ENCODE measurements at places on chromosomes 16 and 17. TPM values are rescaled to one million over a fixed set of nuclear protein-coding genes. Genes with fewer than 3 reads are reported as not detected.

GRCh38 chr16:51950118-51950780, 596.7 kb downstream of the TOX3 start:
- DNase-seq, result no peak

- DNase-seq, result no peak
These were observed 370.2 kb upstream of the MAF start for GRCh38 chr16:79970551-79971236.

DNA sequence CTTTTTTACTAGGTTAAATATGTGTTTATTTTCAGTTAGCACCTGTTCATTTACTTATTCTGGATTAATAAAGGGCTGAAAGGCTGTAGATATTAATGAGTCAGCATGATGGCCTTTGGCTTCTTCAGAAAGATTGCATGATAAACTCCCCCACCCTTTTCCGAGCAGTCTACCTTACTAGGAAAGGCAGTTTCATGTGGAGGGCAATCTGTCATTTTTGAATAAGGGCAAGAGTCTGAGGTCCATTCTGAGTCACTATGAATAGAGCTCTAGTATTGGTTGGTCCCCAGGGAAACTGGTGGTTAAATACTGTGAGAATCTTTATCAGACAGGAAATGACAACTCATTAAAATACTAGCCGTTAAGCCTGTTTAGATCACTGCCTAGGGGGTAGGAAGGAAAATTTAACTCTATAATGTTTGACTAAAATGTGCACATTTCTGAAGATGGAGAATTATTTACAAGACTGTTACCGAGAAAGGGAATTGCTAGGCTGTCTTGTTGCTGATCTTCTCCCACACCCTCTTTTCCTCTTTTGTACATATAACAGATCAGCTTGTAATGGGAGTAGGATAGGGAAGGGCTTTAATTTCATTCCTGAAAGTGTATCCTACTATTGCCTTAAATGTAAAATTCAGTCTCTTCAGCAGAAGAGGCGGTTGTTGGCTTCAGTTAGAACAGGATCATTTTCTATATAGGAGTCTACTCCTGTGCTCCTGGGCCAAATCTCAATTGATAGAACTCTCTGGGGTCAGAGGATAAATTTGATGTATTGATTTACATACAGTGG, 63.3 kb downstream of the TUBD1 start:
- DNase-seq, result no peak

- DNase-seq, result no peak
These were observed 182.3 kb upstream of the SOX9 start for GRCh38 chr17:71938340-71939010.

The NOL3 gene
- polyA plus RNA-seq, result 3.0 TPM

The CDK5RAP3 gene
- polyA plus RNA-seq, result 140 TPM

The PPM1E gene
- 4.6 TPM for polyA plus RNA-seq

The NATD1 gene
- 10.2 TPM for polyA plus RNA-seq

Data from left renal pelvis (tissue), 4 donors.